ENCODE measurements at places on chromosomes 7 and 10. TPM values are rescaled to one million over a fixed set of nuclear protein-coding genes. Genes with fewer than 3 reads are reported as not detected.

HOXA10 gene
- 4.9 TPM for total RNA-seq

DNA sequence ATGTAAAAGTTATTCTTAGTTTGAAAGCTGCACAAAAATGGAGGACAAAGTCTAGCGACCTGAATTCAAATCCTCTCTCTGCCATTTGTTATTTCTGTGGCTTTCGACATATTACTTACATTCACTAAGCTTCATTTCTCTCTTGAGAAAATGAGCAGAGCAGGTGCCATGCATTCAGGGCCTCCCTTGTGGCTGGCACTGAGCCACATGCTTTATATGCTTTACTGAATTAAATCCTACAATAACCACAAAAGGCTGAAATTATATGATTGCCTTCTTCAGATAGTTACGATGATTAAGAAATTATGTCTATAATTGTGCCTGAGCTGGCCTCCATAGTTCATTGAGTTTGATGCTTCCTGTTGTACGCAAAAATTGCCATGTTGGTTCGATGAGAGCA is 98.7 kb downstream of the NPSR1 start:
- H3K36me3 ChIP-seq = no peaks in the 10 kb centered on the region
- DNase-seq = no peak
- no peaks in the 10 kb centered on the region for H3K27me3 ChIP-seq
- no peak overlapping the region for H3K27ac ChIP-seq
- peaks cover 21% of the 10 kb centered on the region for H3K4me1 ChIP-seq

GRCh38 chr7:95558864-95559263 is 37.5 kb downstream of the PDK4 start:
- peaks cover 3% of the 10 kb centered on the region for H3K27me3 ChIP-seq
- H3K4me3 ChIP-seq = no peak overlapping the region
- H3K27ac ChIP-seq = no peak overlapping the region
- peaks cover 2% of the 10 kb centered on the region for H3K4me1 ChIP-seq

DNA sequence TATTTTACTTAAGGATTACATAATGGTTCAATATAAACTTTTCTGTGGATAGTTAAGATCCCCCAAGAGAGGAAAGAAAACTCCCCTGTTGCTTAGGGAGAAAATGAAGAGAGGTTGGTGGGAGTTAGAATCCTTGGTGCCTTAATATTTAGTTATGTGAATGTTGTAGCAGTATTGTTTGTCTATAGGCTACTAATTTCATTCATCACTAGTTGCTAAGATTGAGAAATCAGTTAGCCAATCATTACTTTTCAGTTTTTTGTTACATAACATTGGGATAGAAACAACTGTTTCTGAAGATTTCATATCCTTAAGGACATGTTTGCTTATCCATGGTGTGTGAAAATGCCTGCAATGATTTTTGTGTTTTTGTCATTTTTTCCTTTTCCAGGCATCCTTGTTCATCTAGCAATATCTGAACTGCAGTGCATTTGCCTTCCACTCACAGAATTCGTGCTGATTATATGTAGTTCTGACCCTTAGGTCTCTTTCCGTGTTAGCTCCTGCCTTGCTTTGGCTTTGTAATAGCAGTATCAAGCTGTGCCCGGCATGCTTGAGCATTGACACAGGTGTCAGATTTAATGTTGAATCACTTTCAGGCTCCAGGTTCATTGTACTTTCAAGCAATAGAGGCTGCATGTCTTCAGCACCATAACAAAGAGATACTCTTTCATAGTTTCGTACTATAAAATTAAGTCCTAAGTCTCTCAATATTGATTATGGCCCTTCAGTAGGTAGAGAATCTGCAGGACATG is 85.0 kb downstream of the PODXL start:
- H3K4me1 ChIP-seq = no peaks in the 10 kb centered on the region
- no peaks in the 10 kb centered on the region for H3K27me3 ChIP-seq
- H3K27ac ChIP-seq = no peak overlapping the region
- H3K36me3 ChIP-seq = peaks cover 38% of the 10 kb centered on the region
- no peak for DNase-seq

LIPK gene
- 3.2 TPM for total RNA-seq

- no peak for DNase-seq
- H3K4me3 ChIP-seq = no peak overlapping the region
- peaks cover 47% of the 10 kb centered on the region for H3K4me1 ChIP-seq
- peak overlapping the region; percentile 17 for H3K27ac ChIP-seq
- peaks cover 24% of the 10 kb centered on the region for H3K36me3 ChIP-seq
These were observed 68.3 kb downstream of the HIPK2 start for GRCh38 chr7:139709485-139709884.

DNA sequence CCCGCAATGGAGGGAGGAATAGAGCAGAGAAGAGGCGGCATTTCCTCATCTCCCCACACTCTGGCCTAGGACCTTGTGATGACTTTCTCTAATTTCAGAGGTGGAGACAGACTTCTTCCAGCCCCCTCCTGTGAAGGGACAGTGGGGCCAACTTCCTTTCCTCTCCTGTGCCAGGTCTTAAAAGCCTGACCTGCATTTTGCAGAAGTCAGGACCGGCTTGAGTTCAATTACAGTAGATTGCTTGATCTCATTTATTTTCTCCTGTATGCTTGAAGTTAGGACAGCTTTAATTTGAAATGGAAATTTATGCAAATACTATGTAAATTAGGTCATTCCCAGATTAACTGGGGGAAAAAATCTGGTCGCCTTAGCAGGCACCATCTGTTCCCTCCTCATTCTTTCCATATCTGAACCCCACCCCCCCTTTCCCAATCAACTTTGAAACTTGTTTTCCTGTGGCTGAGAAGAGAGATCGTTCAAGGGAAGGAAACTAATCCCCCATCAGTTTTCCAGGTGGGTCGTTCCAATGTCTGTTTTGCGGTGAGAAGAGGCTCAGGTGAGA is 57.1 kb downstream of the SYPL1 start:
- no peak overlapping the region for H3K4me3 ChIP-seq
- H3K27ac ChIP-seq = no peak overlapping the region
- no peak for DNase-seq
- H3K36me3 ChIP-seq = no peaks in the 10 kb centered on the region

- peaks cover 9% of the 10 kb centered on the region for H3K36me3 ChIP-seq
- H3K27ac ChIP-seq = no peak overlapping the region
- DNase-seq = peak; percentile 75
- H3K4me1 ChIP-seq = peaks cover 4% of the 10 kb centered on the region
- H3K4me3 ChIP-seq = peak overlapping the region; percentile 83
These were observed 863 bp downstream of the ST8SIA6 start for GRCh38 chr10:17453373-17454091.

GRCh38 chr7:95897557-95898251 is 125.3 kb downstream of the DYNC1I1 start:
- no peak overlapping the region for H3K4me3 ChIP-seq
- H3K27ac ChIP-seq = no peak overlapping the region
- no peaks in the 10 kb centered on the region for H3K36me3 ChIP-seq
- no peaks in the 10 kb centered on the region for H3K4me1 ChIP-seq
- H3K27me3 ChIP-seq = peaks cover 17% of the 10 kb centered on the region

TSPAN33 gene
- 6.3 TPM for total RNA-seq

DNA sequence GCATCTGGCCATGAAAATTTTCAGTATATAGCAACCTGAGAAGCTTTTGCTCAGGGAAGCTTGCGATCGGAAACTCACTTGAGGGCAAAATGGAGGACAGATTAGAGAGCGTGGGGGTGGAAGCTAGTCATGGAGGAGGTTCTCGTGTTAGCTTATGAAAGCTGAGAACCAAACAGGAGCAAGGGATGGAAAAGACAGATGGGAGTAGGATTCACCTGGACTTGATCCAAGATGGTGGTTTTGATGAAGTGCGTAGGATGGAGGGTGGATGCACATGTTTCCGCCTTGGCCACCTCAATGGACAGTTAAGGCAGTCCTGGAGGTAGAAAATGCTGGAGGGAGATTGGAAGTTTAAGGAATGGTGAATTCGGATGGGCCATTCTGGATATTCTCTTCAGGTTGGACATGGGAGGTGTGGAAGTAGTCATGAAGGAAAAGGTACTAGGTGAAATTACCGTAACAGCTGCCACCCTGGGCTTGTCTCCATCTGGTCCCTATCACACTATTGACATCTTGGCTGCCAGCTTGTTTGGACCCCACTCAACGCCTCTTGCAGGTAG is 6.3 kb upstream of the C10orf95 start:
- no peaks in the 10 kb centered on the region for H3K36me3 ChIP-seq
- DNase-seq = no peak
- no peak overlapping the region for H3K4me3 ChIP-seq

STOX1 gene
- total RNA-seq = 4.0 TPM

TMEM26 gene
- 0.79 TPM for total RNA-seq

EPO gene
- total RNA-seq = 0.22 TPM

DNA sequence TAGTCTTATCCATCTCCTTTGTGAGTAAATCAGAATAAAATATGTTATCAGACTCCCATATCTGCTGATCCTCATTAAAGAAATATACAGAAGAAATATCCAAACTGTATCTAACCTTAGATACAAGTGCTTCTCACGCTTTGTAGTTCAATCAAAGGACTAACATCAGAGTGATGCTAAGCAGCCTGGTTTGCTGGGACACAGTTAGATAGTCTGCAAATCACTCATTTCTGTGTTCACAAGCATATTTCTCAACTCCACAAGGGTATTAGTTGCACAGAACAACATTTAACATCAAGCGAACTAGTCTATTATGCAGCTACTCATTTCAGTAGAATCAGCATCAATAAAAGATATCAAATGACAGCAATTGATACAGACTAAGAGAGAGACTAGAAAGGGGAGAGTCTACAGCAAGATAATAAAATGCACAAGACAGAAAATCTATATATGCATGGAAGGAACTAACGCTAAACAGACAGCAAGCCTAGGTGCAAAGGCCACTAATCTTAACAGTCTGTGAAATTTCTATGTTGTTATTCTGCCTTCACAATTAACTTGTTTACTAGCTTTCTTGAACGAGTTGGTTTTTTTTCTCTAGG is 30.0 kb downstream of the DNAJC12 start:
- no peaks in the 10 kb centered on the region for H3K4me1 ChIP-seq
- no peak overlapping the region for H3K4me3 ChIP-seq
- H3K36me3 ChIP-seq = peaks cover 3% of the 10 kb centered on the region
- DNase-seq = no peak
- H3K27me3 ChIP-seq = no peaks in the 10 kb centered on the region
- no peak overlapping the region for H3K27ac ChIP-seq

- no peaks in the 10 kb centered on the region for H3K36me3 ChIP-seq
- H3K27me3 ChIP-seq = no peaks in the 10 kb centered on the region
- H3K4me1 ChIP-seq = no peaks in the 10 kb centered on the region
These were observed 235.2 kb upstream of the ZWINT start for GRCh38 chr10:56596257-56596656.

- no peak overlapping the region for H3K27ac ChIP-seq
- H3K4me1 ChIP-seq = no peaks in the 10 kb centered on the region
- H3K27me3 ChIP-seq = no peaks in the 10 kb centered on the region
- H3K4me3 ChIP-seq = no peak overlapping the region
- no peaks in the 10 kb centered on the region for H3K36me3 ChIP-seq
- no peak for DNase-seq
These were observed 67.4 kb upstream of the PPP1R3C start for GRCh38 chr10:91700273-91700672.

ZNF37A gene
- total RNA-seq = 11.6 TPM

ANXA8 gene
- total RNA-seq = 2.0 TPM

AMPH gene
- 2.0 TPM for total RNA-seq

- peaks cover 21% of the 10 kb centered on the region for H3K36me3 ChIP-seq
- H3K27me3 ChIP-seq = no peaks in the 10 kb centered on the region
- H3K4me1 ChIP-seq = peaks cover 19% of the 10 kb centered on the region
- DNase-seq = no peak
These were observed 45.5 kb upstream of the ANAPC16 start for GRCh38 chr10:72170263-72170662.

MNX1 gene
- 14.9 TPM for total RNA-seq

GRCh38 chr7:48365010-48365409 is 193.8 kb downstream of the ABCA13 start:
- DNase-seq = no peak
- H3K27ac ChIP-seq = no peak overlapping the region
- H3K27me3 ChIP-seq = peaks cover 5% of the 10 kb centered on the region
- no peak overlapping the region for H3K4me3 ChIP-seq
- no peaks in the 10 kb centered on the region for H3K4me1 ChIP-seq

DNA sequence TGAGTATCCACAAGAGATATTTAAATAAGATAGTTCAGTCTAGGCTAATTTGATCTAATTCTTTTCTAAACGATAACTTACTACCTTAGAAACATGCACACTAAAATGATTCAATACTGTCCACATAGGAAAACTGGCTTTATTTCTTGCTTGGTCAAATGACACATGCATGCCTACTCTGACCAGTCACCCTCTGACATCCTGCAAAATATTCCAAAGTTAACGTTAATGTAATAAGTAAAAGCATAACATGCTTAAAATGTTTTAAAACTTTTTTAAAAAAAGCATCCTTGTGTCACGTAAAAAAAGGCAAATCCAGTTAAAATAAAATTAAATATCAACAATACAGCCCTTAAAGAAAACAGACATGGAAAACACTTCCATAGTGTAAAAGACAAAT is 70.2 kb downstream of the UBE2H start:
- H3K4me3 ChIP-seq = no peak overlapping the region
- H3K27ac ChIP-seq = no peak overlapping the region
- H3K36me3 ChIP-seq = peaks cover 35% of the 10 kb centered on the region

DNA sequence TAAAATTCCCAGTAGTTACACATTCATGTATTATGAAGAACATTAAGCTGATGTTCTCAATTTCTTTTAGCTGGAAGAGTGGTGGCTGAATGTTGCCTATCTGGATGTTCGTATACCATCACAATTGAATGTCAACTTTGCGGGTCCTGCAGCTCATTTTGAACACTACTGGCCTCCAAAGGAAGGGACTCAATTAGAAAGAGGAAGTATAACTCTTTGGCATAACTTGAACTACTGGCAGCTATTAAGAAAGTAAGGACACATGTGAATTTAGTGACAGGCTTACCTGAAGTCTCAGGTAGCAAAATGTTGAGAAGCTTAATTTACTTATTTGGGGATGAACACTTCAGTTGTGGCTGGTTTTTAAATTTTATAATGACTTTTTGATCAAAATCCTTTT is 15.9 kb downstream of the CROT start:
- H3K36me3 ChIP-seq = peaks cover 16% of the 10 kb centered on the region
- no peaks in the 10 kb centered on the region for H3K27me3 ChIP-seq
- no peak overlapping the region for H3K4me3 ChIP-seq
- no peak for DNase-seq
- no peak overlapping the region for H3K27ac ChIP-seq
- no peaks in the 10 kb centered on the region for H3K4me1 ChIP-seq

CFAP58 gene
- total RNA-seq = 0.34 TPM

DNA sequence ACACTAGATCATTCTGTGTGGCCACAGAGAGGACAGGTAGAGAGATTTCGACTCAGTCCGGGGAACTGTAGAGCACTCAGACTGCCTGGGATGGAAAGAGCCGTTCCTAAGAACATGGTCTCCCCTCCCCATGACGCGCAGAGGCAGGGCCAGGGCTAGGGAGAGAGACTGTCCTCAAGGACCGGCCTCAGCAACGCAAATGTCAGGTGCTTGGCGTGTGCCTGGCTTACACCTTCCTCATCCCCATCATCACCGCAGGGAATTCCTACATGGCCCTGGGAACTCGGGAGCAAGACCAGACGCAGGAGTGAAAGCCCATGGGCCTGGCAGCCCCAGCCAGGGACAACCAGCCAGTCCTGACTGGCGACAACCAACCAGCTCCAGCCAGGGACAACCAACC is 55.6 kb downstream of the PROSER2 start:
- no peak for DNase-seq
- H3K4me3 ChIP-seq = no peak overlapping the region
- no peaks in the 10 kb centered on the region for H3K36me3 ChIP-seq
- H3K4me1 ChIP-seq = peaks cover 28% of the 10 kb centered on the region
- no peaks in the 10 kb centered on the region for H3K27me3 ChIP-seq

Data from type B pancreatic cell (in vitro differentiated cells).